ENCODE measurements at places on chromosomes 3 and 15.

DNA sequence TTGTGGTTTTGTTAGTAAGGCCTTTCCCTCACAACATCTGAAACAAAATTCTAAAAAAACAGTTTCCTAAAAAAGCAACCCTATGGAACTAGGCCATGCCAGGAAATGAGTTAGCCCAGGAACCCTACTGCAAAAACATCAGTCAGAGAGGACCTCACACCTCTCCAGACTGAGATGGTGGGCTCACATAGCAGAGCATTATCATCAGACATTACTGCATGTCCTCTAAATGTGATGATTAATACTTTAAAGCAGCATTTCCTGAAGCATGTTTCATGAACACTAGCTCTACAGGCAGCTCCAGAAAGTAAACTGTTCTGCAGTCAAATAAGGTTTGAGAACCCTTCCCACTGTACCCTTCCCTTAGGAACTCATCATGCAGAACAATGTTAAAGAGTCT, 232.3 kb upstream of the MRPL3 start:
- no peak for DNase-seq

DNA sequence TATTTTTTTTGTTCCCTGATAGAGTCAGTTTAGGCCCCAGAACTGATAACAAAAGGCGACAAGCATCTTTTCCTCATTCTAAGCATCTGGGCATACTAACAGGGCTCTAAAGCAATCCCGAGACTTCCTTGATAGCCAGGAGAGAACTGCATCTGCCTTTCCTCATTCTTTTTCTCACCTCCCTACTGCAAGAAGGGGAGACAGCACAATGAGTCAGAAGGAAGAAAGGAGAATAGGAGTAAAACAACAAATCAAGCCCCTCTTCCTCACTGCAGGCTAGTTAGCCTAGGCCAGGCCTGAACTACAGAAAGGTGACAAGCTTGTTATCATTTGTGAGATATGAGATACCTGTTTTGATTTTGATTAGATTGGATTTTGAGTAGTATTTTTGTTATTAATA, 97.9 kb downstream of the NAALADL2 start:
- no peak for DNase-seq

- no peak for DNase-seq
These were observed 73.9 kb downstream of the PEX5L start for GRCh38 chr3:179962629-179963387.

DNA sequence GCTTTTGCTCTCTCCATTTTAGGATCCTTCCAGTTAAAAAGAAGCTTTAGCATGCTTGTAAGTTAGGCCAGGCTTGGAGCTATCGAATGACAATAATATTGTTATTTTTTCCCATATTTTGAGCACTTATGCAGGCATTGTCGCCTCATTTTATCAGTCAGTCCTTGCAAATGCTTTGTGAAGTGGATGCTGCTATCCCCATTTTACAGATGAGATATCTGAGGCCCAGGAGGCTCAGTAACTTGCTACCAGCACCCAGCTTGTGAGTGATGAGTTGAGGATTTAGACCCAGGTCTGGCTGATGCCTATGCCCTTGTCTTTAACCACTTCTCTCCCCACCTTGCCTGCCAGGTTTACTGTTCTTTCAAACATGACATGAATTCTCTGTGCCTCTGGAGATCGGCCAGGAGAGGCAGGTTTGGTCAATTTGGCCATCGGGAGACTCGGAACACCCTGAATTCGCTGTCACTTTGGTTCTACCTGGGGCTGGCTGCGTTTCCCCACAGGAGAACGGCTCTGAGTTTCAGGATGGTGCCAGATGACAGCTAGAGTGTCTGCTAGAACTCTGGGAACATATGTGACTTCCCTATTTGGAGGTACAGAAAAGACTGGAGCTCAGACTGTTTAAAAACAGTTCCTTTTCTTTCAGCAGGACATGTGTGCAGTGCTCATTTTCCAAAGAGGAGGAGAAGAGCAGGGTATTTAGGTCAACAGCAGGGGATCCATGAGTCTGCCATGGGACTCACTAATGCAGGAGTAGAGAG, 25.5 kb upstream of the ZNF710 start:
- DNase-seq: peak; percentile 16

- DNase-seq: peak; percentile 80
These were observed 554 bp downstream of the CHST13 start for GRCh38 chr3:126524429-126524988.

GRCh38 chr3:46599590-46599989, 12.7 kb upstream of the FAM240A start:
- no peak for DNase-seq

DNA sequence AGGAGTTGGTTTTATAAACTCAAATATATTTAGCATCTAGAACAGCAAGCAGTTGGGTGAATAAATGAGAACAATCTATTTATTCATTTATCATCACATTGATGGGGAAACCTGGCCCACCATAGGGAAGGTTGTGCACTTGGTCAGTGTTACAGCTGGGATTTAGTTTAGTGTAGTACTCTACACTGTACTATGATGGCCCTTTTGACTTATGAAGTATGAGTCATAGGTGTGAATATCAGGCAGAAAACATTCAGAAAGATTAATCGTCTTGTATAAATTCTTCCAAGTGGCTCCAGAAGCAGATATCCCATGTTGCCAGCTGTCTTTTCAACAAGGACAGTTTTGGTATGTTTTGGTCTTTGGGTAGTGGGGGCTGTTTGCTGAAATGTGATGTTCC, 38.0 kb downstream of the BBS4 start:
- DNase-seq: no peak

DNA sequence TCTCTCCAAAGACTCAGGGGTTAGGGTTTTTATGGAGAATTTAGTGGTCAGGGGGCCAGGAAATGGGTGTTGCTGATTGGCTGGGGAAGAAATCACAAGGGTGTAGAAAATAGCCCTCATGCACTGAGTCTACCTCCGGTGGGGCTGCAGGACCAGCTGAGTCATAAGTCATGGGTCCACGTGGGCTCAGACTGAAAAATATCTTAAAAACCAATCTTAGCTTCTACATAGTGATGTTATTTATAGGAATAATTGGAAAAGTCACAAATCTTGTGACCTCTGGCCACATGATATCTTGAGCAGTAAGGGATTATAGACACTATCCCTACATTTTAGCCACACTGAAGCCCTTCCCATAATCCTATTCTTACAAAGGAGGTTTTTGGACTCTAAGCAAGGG, 224.0 kb downstream of the DPH6 start:
- DNase-seq: no peak

- no peak for DNase-seq
These were observed 158.2 kb downstream of the SPATA16 start for GRCh38 chr3:172982736-172983364.

DNA sequence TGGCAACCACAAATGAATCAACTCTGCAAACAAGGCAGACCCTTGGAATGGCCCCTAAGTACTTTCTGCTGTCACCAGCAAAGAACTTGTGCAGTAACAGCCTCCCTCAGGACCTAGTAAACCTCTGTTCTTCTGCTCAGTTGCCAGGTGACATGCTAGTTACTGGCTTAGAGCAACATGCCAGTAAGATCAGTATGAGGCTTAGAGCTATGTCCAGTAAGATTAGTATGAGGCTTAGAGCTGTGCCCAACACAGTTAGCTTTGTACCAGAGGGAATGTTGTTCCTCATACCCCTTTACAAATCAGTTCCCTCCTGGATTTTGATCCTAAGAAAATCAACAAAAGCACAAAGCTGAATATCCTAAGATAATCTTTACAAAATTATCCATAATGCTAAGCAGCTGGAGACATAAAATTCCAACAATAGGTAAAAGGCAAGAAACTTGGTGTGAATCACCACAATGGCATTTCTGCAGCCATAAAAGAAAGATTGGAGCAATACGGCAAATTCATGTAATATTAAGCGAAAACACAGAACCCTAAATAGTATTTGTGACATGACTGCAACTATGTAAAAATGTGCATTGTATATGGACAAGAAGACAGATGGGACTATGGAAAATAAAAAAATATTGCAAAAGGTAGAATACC, 107.3 kb upstream of the LPP start:
- DNase-seq: no peak

DNA sequence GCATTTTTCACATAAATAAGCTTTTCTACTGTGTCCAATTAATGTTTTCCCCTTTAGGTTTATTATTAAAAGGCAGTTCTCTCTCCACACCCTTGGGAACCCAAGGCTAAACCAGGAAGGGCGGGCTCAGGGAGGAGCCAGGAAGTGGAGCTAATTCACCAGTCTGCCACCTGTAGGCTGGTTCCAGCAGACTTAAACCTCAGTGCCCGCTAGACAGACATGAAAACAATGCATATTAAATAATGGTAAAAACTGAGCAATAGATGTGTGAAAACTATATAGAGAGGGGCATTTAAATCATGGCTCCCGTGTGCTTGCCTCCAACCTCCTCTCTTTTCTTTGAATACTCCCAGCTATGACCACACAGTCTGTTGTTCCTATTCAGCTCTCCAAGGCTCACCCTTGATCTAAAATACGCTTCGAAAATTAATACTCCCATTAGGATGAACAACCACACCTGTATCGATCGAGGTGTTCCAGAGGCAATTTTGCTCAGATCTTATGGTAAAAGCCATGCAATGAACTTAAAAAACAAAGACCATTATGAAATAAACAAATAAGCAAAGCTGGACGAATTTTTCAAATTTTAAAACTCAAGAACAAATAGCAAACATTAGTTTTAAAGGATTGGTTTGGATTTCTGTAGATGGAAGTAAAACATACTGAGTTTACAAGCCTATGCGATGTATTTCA, 253.3 kb downstream of the TJP1 start:
- DNase-seq: no peak

DNA sequence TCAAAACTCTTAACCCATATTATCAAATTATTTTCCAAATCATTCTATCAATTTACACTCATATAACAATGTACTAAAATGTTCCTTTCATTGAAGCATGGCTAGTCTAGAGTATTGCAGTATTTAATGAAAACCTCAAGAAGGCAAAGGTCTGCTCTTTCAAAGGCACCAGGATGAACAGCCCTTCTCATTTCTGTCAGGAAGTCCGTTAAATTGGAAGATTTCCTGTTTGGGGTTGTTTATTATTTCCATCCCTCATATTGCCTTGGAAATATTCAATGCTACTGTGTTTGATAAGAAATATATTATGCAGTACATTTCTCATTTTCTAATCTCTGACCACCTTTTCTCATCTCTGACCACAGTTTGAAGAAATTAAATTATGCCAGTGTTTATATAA, 25.1 kb downstream of the ACKR4 start:
- DNase-seq: no peak

GRCh38 chr3:1616744-1617143, 481.9 kb upstream of the CNTN4 start:
- no peak for DNase-seq

- DNase-seq: no peak
These were observed 18.1 kb upstream of the ATP1B3 start for GRCh38 chr3:141858312-141858711.

GRCh38 chr3:117939425-117940027, 1095.1 kb downstream of the IGSF11 start:
- no peak for DNase-seq

DNA sequence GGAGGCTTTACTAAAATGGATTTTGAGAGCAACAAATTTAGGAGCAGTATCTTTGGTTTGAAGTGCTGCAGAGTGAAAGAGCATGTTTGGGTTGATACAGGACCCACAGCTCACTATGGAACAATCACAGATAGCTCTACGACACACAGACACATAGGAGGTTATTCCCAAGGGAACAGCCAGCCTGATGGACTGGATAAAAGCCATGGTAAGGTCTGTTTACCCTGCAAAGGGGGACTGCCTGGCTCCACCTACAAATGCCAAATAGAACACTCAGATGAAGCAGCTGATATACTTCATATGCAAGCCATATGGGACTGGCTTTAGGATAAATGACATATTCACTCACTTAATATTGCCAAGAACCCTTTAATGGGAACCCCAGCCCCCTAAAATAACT, 75.4 kb downstream of the CDC25A start:
- DNase-seq: no peak

All from posterior vena cava (tissue), 2 donors.